Tibial nerve (tissue), 4 donors: ENCODE measurements at places on chromosomes 11 and 22. TPM values are rescaled to one million over a fixed set of nuclear protein-coding genes. Genes with fewer than 3 reads are reported as not detected.

DNA sequence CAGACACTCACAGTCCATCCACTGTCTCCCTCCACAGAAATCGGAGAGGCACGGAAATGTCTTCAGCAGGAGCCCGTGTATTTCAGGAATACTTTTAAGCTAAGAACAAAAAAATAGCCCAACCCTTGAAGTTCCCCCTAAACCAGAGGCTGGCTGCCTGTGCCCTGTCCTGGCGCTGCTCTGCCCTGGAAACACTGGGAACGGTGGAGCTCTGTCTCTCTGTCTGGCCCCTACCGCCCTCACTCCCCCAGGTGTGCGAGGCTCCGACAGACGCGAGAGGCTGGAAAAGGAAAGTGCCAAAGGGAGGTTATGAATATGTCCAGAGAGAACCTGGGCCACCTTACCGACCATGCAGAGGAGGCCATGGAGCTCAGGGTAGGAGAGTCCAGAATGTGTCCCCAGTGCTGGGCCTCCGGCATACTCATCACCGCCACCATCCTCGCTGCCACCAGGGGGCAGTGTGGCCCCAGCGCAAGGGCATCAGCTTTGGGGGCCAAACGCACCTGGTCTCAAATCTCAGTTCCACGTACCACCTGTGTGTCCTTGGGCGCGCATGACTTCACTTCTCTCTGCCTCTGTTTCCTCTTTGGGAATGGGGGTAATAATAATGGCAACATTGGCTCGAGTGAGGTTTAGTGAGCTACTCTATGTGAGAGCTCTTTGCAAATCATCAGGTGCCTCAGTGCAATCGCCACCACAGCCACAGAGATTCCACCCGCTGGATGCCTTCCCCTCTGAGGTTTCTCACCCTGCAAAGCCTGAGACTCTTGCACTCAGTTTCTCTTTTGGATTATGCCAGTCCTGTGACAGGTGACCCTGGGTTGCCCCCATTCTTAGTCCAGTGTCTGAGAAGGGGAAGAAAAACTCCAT is 10.4 kb upstream of the SLCO2B1 start:
- DNase-seq = peak; percentile 76

DNA sequence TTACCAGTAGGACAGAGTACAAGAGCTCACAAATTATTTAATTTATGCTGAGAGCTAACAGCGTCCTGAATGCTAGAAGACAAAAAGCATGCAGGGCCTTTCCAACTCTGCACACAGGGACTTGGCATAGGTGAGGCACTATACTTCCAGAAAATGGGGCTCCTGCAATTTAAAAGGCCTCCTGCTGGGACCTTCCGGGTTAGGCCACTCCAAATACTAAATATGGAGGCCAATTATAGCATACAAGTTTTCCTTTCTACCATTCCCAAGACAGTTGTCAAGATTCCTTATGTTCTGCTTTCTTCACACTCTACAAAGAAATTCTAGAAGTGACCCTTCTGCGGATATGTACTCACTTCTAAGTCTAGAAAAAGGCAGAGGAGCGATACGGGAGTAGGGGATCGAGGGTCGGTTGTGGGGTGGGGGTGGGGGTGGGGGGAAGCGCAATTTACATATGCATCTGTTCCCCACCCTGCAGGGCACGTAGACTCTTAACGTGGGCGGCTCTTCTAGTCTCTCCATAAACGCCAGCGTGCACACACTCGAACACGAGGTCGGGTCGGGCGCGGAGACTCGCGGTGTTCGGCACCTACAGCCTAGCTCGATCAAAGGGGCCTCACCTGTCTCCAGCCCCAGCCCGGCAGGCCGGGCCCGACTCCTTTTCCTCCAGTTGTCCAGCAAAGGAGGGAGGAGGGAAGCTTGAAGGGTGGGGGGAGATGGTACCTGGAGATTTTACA is 728 bp downstream of the DCUN1D5 start:
- DNase-seq = peak; percentile 14

The SLC29A2 gene
- 1.8 TPM for total RNA-seq

The LRRC10B gene
- total RNA-seq = 0.98 TPM

The CBLIF gene
- not detected for total RNA-seq

DNA sequence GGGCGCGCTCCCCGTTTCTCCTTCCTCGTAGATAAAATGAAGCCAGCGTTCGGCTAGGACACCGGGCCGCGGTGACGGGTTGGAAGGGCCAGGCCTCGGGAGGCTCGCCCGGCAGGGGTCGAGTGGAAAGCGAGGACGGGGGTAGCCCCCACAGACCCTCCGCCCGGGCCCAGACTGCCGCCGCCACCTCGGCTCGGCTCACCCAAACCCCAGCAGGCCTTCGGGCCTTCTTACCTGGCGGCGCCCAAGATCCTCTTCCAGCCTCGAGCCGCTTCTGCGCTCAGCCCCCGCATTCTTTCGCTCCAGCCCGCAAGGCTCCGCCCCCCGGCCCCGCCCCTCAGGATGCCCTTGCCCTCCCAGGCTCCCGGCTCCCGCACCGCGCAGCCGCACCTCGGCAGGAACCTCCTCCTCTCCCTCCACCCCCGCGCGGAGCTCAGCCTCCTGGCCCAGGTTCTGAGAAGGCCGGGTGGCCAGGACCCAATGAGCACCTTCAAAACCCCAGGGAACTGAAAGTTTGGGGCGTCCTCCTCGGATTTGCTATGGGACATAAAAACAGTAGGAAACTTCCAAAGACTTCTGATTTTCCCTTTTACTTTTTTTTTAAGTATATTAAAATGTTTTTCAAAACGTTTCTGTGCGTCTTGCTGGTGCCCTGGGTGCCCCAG is at the start of gene CD59:
Gene CD59, minus strand, starts transcription at position 276 of the 665 bp plus-strand sequence. CDS start 13,978 bp downstream, outside the sequence.
- DNase-seq = peak; percentile 92

DNA sequence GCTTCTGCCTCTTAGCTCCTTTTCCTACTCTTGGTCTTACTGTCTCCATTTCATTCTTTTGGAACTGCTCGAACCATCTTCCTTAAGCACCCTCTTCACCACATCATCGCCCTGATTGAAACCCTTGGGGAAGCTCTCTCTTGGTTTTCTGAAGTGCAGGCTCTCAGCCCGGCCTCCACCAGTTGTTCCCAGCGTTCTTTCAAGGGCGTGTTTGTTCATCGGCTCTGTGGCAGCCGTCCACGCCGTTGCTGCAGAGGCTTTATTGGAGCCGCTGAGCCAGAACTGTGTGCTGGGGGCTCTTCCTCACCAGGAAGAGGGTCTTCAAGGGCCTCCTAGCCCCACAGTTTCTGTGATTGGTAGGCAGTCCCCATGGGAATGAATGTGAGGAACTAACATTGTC is 214.1 kb downstream of the TBC1D22A start:
- DNase-seq = no peak

DNA sequence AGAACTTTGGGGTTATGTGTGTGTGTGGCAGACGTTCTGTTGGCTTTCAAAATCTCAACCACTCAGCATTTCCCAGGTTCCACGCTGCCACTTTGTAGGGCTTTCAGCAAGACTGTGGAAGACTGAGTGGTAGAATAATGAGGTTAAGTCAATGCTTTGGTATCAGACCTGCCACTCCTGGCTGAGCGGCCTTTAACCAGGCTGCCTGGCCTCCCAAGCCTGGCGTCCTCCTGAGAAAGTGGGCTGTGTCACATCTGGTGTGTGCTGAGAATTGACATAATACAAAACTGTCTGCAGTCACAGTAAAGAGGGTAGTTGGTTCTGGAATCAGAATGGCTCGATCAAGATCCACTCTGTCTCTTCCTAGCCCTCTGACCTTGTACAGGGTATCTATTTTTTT is 126.5 kb downstream of the DBX1 start:
- no peak for DNase-seq

- no peak for DNase-seq
Observed at GRCh38 chr11:66559866-66560676, 8.3 kb downstream of the CTSF start.

DNA sequence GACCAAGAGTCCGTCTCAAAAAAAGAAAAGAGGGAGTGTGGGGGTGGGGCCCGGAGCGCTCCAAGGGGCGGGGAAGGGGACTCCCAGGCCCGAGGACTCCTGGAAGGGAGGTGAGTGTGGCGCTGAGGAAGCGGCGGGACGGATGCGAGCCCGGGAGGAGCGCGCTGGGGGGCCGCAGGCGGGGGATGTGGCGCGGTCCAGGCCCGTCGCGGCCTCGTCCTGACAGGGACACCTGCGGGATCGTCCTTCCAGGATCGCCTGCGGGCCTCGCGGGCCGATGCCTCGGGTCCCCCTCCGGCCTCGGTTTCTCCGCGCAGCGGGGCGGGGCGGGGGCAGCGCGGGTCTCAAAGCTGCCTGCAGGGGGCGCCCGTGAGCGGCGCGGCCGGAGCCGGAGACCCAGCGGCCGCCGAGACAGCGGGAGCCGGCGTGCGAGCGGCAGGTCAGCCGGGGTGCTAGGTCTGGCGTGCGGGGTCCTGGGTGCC is 3.8 kb upstream of the ADORA2A start:
- DNase-seq = no peak

The MMP27 gene
- total RNA-seq = not detected

The NDUFC2 gene
- 49.6 TPM for total RNA-seq

DNA sequence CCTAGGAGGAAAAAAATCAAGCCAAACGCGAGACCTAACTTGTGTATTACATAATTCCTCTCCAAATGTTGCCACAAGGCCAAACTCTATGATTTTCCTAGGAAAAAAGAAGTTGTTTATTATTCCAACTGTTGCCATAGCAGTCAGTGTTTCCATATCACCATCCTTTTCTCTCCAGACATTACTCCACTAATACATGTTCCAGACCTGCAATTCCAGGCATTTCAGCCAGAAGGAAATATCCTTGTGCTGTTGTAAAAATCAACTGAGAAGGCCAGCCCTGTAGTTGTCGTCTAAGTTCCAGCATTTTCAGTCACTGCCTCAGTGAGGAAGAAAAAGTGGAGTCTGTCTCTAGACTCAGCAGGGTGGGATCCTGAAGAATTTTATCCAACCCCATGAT is 33.1 kb upstream of the PAMR1 start:
- no peak for DNase-seq

DNA sequence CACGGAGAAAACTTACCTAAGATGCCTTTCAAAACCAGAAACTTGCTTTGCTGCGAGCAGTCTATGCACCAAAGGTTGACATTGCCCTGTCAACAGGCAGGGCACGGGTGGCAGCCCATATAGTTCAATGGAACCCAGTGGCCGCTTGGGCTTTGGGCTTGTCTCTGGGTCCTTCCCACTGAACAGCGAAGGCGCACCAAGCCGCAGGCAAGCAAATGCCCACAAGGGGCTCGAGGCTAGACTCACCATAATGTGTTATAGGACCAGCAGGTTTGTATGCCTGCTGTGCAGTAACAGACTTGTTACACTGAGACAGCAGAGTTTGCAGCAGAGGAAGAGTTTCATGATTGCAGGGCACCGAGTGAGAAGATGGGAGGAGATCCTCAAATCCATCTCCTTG is 20.3 kb downstream of the CLDN5 start:
- no peak for DNase-seq

- DNase-seq = peak; percentile 52
Observed at GRCh38 chr11:82521427-82521826, 212.2 kb downstream of the FAM181B start.
